ENCODE measurements at places on chromosomes 6 and 20. TPM values are rescaled to one million over a fixed set of nuclear protein-coding genes. Genes with fewer than 3 reads are reported as not detected.

The SRMS gene
- polyA plus RNA-seq: not detected

The IL22RA2 gene
- not detected for polyA plus RNA-seq

The KIFC1 gene
- polyA plus RNA-seq: 25.6 TPM

The GSTA1 gene
- not detected for polyA plus RNA-seq

GRCh38 chr6:20014508-20014907, 177.3 kb downstream of the ID4 start:
- no peak for DNase-seq

DNA sequence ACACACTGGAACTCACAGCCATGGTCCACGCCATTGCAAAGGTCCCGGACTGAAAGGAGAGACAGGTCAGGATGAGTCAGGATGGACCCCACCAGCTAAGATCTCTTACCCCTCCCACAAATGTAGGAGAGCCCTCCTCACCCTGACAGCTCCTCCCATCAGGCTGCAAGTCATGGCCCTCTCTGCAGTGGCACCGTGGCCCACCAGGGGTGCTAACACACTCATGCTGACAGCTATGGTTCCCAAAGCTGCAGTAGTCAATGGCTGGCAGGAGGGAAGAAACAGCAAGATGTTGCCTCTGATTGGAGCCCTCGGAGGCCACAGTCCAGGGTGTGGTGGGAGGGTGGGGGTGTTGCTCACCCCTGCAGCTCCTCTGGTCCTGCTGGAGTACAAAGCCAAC, 5.7 kb upstream of the RBPJL start:
- DNase-seq: no peak

GRCh38 chr20:62792182-62792939, 3.9 kb upstream of the MRGBP start:
- DNase-seq: no peak

GRCh38 chr6:4163408-4164116, 28.2 kb upstream of the ECI2 start:
- DNase-seq: no peak

DNA sequence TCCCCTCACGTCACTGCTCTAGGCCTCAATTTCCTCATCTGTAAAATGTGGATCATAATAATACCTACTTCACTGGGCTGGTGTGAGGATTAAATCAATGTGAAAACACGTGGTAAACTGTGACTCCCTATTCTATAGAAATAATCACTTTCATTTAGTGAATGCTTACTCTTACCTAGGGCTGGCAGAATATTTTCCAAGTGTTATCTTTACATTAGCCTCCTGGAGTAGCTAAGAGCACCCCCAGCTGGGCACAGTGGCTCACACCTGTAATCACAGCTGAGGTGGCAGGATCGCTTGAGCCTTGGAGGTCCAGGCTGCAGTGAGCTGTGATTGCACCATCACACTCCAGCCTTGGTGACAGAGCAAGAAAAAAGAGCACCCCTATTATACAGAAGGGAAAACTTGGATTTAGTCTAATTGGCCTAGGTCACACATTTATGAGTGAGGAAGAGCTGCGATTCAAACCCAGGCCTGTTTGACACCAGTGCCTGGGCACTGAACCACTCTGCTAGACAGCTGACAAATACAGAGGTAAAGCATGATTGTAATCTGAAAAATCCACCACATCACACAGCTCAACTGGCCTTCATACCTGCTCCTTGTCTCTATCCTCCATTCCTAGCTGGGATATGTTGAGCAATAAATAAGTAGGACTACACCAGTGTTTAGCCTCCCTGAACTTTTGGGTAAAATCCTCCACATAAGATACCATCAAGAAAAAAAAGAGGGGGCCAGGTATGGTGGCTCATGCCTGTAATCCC, 1.4 kb upstream of the SNTA1 start:
- no peak for DNase-seq

- no peak for DNase-seq
Observed at GRCh38 chr20:6269168-6269873, 146.5 kb upstream of the FERMT1 start.

DNA sequence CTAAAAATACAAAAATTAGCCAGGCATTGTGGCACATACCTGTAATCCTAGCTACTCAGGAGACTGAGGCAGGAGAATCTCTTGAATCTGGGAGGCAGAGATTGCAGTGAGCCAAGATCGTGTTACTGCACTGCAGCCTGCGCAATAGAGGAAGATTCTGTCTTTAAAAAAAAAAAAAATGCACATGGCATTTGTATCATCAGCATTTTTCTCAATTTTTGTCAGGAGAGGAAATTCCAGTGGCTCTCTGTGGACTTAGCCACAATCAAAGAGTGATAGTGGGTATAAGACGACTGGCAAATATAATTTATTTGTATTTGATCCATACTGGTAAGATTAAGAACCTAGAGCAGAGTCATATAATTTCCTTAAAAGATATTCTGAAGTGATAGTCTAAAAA, 28.6 kb downstream of the DEFB114 start:
- no peak for DNase-seq

DNA sequence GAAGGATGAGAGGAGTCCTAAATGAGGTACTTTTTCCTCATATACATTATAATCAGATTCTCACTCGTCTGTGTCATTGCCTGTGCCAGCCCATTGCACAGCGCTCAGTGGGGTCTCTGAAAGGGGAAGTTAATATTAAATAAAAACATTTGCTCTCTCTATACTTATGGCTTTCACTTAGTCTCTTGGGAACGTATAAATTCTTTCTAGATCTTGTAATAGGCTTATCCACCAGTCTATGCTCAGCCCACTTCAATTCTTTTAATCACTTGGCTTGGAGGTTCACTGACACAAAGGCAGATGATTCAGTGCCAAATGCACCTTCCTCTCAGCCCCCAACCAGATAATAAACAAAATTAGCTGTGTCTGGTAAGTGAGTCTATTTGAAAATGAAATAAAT, 164.3 kb upstream of the OGFRL1 start:
- DNase-seq: no peak

DNA sequence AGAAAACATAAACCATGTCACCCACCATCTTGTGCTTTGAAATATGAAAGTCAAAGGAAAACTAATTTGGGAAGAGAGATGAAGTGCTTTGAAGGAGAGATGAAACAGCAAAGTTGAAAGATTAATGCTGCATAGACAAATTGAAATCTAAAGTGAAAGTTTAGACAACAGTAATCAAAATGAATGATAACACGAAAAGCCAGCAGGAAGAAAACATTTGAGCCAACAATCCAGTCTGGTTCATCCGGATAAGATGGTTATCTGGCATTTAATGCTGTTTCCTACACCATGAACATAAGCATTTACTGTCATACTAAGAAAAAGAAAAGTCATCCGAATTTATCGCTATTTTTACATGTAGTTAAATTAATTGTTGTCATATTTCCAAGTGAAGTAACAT, 595 bp downstream of the HAO1 start:
- DNase-seq: no peak

DNA sequence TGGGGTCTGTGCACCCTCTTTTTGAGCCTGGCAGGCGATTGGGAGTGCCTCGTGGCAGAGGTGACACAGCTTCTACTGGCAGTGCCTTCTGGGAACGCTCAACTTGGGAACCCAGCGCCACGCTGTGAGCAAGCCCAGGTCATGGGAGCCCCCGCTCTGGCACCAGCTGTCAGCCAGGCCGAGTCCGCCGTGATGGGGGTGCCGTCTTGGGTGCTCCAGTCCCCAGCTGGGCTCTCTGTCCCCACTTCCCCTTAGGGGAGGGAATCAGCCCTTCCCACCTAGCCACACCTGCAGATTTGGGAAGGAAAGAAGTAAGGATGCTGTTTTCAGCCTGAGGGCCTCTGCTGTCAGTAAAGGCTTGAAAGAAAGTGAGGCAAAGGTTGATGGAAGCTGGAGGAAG, 31.0 kb upstream of the NTSR1 start:
- DNase-seq: no peak
